ENCODE measurements at places on chromosomes 6 and 20.

DNA sequence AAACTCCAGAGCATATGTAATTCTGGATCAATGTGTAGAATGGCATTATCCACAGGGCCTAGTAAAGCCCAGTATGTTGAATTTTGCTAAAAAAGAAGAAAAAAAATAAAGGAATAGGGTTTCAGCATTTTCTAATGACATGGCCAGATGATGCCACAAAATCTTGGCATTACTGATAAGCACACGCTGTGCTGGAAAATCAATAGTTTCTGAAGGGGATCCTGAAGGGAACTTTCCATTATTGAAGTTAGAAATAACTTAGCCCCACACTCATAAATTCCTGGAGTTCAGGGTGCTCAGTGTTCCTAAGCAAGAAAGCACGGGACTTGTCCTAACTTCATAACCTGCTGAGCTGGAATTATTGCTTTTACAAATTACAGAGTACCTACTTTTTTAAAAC, 10.8 kb downstream of the TENT5A start:
- no peak for DNase-seq

GRCh38 chr6:113495521-113495920, 361.6 kb upstream of the MARCKS start:
- DNase-seq, result no peak

DNA sequence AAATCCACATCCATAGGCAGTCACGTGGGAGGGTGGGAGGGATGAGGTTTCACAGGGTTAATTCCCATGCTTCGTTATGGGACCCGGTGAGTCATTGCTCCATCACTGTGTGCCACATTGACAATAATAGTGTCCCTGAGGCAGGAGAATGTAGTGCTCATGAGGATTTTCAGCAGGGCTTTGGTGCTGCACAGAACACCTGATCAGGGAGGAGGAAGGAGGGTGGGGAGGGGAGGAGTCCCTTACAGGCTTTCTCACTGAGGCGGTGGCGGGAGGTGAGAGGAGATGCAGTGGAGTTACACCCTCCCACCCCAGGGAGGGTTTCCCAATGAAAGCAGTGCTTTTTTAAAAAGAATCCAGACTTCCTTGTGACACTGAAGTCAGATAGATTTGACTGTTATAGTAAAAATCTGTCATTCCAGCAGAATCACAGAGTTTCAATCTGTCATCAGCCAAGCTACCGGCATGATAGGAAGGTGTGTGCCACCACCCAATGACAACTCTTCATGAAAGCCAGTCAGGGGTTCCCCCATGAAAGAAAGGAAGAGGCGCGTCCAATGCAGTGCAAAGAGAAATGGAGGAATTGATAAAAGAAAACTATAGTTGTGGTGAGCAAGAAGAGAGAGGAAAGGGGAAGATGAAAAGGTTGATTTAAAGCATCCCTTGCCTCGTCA, 144.8 kb downstream of the TBC1D7 start:
- no peak for DNase-seq

DNA sequence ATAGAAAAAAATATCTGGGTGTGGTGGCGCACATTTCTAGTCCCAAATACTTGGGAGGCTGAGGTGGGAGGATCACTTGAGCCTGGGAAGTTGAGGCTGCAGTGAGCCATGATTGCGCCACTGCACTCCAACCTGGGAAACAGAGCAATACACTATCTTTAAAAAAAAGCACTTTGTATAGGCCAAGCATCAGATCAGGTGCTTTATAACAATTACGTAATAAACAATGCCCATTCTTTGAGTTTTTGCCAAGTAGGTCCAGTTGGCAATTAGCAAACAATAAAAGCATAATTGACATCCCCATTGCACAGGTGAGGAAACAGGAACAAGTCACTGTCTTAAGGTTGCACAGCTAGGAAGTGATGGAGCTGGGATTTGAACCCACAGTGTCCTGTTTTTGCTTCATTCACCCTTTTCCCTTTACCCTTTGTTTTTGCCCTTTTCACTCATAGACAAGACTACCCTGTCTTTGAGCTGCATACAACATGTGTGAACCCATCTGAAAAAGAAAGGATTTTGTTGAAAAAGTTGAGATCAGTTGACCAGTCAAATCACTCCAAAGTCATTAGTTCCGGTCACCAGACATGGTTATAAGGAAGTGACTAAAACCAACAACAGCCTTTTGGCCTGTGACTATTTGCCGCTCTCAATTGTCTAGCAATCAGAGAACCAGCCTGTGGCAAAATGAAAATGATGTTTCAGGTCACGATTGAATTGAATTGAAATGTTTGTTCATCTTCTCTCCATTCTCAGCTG, 303.6 kb downstream of the TFAP2C start:
- DNase-seq, result no peak

GRCh38 chr6:119240257-119241110, 109.1 kb downstream of the MAN1A1 start:
- no peak for DNase-seq

DNA sequence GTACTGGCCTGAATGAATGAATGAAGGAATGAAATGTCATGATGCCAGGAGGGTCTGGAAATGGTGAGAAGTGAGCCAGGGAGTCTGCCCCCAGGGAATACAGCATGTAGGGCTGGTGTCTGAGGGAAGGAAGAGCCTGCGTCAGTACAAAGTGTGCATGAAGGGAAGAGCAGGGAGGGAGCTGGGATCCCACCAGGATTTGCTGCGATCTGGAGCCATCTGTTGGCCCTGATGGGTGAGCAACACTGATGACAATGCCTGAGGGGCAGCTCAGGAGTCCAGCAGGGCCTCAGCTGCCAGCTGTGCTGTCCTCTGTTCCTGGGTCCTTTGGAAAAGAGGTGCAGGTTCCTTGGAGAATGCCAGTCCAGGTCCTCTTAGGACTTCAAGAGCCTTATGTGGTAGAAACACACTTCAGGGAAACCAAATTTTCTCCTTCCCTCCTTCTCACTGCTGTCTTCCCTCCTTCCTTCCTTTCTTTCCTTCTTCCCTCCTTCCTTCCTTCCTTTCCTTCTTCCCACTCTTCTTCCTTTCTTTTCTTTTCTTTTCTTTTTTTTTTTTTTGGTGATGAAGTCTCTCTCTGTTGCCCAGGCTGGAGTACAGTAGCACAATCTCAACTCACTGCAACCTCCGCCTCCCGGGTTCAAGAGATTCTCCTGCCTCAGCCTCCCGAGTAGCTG, 11.5 kb downstream of the BPI start:
- no peak for DNase-seq

- DNase-seq, result no peak
Observed at GRCh38 chr20:40945754-40946450, 82.7 kb upstream of the TOP1 start.

- DNase-seq, result no peak
Observed at GRCh38 chr20:36090223-36090622, 64.3 kb upstream of the EPB41L1 start.

- no peak for DNase-seq
Observed at GRCh38 chr6:13776602-13777001, 37.8 kb downstream of the MCUR1 start.

GRCh38 chr20:5181958-5182357, 55.1 kb downstream of the CDS2 start:
- no peak for DNase-seq
